Activated T-helper 9 cell treated with anti-CD3 and anti-CD28 coated beads, Interleukin-2, amount 50 U/mL, for 16 hours (primary cell): ENCODE measurements at places on chromosomes 5 and 9.
A peak's percentile ranks its signal among the peaks of the same experiment; 100 is the strongest.

DNA sequence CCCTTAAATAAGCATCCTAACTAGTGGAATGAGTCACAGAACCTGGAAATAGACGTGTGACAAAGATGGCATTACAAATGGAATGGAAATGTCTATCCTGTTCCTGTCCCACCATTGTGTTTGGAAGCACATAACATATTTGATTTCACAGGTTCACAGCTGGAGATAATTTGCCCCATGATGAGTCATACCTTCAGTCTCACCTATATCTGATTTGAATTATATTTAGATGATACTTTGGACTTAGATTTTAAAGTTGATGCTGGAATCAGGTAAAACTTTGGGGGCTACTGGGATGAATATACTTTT is 92.5 kb downstream of the CEMIP2 start:
- no peak for DNase-seq

- DNase-seq, result no peak
These were observed 278.7 kb downstream of the NPR3 start for GRCh38 chr5:32989815-32990214.

DNA sequence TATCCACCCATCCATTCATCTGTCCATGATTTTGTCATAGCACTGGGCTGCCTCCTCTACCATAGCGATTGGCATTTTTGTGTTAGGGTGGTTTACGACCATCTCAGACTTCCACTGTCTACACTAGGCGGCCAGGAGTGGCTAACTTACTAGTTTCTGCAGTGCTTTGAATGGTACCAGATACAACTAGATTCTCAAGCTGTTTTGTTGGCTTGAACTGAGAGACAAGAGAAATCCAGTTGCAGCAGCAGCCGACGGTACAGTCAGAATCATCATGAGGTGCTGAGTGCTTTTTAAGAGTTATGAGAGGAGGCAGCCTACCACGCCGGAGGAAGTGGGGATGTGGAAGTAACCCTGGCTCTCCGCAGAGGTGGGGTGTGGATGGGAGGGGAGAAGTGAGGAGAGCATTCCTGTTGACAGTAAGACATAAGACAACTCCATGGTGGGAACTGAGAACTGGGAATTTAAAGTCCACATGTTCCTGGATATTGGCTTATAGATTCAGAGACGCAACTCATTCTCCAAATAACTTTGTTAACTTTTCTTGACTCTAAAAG is 27.9 kb downstream of the COL5A1 start:
- no peak for DNase-seq

GRCh38 chr5:157390551-157391297 is 69.3 kb upstream of the NIPAL4 start:
- peak; percentile 47 for DNase-seq

DNA sequence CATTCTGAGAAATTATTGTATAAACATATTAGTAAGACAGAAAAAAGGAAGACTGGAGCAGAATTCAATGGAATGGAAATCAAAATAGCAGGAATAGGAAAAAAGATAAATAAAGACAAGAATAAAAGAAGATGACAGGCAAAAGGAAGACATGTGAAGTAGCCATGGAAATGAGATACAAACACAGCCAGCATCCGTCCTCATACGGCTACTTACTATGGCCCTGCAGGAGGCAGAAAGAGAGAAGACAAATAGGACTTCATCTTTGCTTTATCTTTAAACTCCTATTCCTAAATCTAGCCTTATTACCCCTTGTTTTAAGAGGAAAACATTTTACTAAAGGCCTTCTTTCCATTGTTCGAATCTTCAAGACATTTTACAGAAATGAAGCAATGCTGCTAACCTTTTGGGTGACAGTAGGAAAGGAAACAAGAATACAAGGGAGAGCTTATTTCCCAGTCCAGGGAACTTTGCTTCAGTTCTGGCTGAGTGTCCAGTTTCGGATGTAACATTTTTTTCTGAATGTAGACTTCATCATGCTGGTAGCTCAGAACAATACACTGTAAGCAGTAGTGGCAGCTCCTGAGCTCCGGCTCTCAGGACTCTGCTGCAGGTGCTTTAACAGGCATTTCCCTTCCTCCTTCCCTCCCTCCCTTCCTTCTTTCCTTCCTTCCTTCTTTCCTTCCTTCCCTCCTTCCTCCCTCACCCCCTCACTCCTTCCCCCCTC is 106.4 kb upstream of the SLC12A2 start:
- DNase-seq, result no peak

DNA sequence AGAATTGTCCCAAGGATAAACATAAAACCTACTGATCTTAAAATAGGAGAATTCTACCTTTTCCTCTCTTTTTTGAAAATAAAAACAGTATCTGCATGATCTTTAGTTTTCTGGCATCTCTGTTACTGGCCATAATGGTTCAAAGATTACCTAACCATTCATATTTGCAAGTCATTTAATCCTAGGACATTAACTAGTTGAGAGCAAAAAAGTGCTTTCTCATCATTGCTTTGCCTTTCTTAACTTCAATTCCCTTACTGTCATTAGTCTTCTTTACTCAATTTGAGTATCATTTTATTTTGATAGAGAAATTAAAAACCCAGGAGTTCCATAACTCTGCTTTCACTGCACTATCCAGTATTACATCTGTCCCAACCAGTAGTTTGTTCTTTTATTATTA is 68.6 kb downstream of the RFX3 start:
- no peak for DNase-seq

- DNase-seq, result no peak
These were observed 3.2 kb upstream of the TLE4 start for GRCh38 chr9:79568337-79569101.

DNA sequence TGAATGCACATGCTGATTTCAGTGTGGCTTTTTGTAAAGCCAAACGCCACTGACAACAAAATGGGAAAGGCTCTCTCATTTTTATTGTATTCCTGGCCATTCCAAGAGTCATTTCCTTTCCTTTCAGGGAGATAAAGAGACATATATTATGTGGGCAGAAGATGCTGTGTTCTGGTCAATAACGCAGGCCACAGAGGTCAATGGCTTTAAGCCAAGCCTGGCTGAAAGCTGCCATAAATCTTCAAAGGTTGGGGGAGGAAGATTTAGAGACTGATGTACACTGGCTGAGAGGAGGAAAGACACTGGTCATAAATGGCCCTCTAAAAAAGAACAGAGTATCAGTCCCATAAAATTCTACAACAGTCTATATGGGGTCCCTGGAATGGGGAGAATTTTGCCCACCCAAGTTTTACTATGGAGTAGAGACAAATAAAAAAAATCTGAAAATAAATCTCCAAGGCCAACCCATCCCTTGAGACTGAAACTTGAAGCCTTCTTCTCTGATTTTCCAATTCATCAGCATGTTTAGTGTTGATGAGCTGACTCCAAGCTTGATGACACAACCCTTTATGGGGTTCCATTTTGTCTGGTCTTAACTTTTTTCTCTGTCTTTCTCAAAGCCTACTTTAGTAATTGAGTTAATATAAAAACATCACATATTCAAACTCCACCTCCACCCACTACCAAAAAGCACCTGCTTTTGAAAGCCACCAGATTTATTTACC is 152.1 kb upstream of the SLC24A2 start:
- DNase-seq, result no peak

DNA sequence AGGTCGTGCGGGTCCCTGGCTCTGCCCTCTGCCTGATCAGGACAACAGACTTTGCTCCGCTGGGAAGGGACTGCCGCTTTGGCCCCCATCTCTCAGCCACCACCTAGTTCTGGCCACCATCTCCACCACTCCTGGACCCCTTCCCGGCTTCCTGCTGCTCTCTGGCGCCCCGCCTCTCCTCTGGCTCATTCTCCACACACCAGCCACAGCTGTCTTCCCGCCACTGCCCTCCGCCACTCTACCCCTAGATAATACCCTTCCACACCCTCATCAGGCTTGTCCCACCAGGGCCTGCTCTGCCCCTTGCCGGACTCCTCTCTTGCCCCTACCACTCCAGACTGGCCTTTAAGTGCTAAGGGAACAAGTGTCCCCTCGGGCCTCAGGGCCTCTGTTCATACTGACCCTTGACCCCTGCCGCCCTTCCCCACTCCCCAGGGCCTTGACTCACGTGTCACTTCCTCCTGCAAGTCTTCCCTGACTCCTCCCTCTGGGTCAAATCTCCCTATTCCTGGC is 3.0 kb upstream of the CDX1 start:
- DNase-seq, result no peak

GRCh38 chr5:126464959-126465358 is 41.8 kb downstream of the GRAMD2B start:
- DNase-seq, result no peak

DNA sequence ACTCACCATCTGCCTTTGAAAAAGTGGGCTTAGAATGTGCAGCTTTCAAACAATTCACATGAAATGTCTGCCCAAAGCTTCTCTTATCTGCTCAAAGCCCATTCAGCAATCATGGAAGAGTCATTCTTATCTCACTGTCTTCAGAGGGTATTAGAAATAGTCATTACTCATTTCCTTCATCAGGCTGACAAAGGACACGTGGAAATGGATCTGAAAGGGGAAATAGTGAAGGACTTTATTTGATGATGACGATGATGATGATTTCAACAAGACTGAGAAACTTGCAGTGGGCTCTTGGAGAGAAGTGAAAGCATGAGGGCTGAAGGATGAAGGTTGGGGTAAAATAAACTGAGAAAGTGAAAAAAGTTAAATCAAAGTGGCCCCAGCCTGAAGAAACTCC is 194.3 kb downstream of the SMARCA2 start:
- DNase-seq, result no peak

GRCh38 chr9:120956862-120957261 is 30.3 kb upstream of the TRAF1 start:
- no peak for DNase-seq

- no peak for DNase-seq
These were observed 1775.7 kb upstream of the C9orf72 start for GRCh38 chr9:29348999-29349398.
